ENCODE measurements at places on chromosomes 12 and 14.

DNA sequence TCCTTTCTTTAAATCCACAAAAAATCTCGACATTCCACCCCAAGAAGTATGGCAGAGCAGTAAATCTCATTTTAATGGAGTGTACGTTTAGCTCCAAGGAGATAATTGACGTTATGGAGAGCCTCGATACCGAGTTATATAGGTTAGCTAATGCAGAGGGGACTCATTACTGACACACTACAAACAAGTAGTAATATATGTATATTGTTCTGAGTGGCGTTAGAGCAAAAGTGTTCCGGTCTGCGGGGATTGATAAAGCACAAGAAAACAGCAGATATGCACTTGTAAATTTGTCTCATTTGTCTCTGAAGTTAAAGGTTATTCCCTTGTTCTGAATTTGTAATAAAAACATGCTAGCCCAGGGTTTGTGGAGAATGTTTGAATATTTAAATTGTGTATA, 84.1 kb downstream of the BCL11B start:
- DNase-seq, result no peak

- DNase-seq, result no peak
Observed at GRCh38 chr14:39447175-39447661, 15.0 kb upstream of the FBXO33 start.

DNA sequence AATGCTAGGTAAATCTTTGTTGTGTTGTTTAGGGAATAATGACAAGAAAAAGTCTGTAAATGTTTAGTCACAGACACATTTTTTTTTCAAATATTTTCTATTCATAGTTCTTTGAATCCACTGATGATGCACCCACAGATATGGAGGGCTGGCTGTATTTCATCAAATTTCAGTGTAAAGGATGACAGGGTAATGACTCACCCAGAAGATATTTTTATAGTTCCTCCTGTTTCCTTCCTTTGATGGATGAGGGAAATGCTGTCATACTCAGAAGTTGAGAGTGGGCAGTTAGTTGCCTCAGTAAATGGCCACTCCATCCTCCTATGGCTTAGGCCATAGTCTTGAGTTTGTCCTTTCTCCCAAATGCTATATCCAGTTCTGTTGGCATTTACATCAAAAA, 76.9 kb upstream of the REP15 start:
- peak; percentile 82 for DNase-seq

GRCh38 chr12:102513272-102513671, 32.9 kb upstream of the IGF1 start:
- DNase-seq, result no peak

- no peak for DNase-seq
Observed at GRCh38 chr14:87161502-87161901, 831.5 kb downstream of the GALC start.

DNA sequence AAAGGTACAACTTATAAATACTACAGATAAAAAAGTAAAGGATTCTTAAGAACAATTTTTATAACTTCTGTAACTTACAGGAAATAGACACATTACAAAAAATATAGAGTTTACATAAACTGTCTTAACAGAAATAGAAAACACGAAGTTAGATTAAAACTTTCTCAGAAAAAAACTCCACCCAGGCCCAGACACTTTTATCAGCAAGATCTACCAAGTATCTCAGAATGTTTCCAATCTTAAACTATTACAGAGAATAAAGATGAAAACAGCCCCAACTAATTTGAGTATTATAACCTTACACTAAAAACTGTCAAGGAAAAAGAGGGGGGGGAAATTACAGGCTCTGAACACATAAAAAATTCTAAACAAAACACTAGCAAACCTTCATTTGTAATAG, 8.2 kb downstream of the ZFC3H1 start:
- no peak for DNase-seq

GRCh38 chr14:87018294-87018693, 974.7 kb downstream of the GALC start:
- DNase-seq, result no peak

DNA sequence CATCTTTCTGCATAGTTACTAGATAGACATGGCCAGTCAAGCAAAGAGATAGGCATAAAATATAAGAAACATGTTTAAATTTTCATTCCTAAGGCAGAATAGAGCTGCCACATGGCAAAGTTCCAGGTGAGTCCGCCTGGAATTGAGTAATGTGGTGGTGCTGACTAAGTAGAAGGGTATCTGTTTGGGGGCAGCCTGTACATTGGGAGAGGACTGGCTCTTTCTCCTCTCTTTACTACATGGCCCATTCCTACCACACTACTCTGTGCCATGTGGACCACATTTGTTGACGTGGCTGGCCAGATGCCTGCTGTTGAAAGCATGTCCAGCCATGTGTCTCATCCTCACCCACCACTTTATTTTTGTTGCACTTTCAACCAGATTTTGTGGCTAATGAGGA, 354.0 kb downstream of the ETNK1 start:
- DNase-seq, result no peak

DNA sequence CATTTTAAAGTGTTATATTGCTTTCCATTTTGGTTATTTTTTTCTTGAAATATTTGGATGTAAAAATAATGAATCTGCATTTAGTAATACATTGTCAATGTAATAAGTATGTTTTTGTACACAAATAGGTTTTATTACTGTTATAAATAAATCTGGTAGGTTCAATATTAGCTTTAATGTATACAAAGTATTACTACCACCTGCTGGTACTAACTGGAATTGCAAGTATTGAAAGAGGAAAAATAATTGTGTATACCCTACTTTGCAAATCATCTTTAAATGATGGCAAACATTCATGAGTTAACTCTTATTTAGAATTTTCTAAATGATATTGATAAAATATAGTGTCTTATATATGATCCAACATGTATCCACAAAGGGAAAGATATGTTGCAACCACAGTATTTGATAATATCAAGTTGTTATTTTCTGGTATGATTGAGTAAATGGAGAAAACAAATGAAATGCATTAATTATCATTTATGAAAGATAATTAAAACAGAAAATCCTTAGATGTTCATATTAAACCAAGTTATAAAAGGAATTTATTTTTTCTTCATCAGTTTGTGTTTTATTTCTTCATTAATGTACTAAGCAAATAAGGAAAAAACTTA, 3.2 kb downstream of the OR4K2 start:
- peak; percentile 65 for DNase-seq

DNA sequence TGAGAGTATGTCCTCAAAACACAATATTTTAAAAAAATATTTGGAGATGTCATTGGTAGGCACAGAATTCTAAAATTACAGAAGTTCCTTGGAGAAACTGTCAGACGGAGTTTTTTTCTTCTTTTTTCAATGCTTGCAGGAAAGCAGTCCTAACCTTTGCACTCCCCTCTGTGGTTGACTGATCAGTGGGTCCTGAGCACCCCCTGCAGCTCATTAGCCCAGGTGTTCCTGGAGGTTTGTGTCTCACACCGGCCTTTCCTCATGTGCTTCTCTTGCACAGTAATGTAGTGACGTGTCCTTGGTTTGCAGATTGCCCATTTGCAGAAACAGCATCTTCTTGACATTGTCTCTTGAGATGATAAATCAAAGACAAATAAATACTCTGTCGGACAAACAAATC, 513.0 kb downstream of the TMEM121 start:
- DNase-seq, result no peak

GRCh38 chr14:81141426-81141825, 79.3 kb downstream of the GTF2A1 start:
- DNase-seq, result peak; percentile 43

GRCh38 chr12:121263206-121263935, 33.1 kb downstream of the CAMKK2 start:
- no peak for DNase-seq

DNA sequence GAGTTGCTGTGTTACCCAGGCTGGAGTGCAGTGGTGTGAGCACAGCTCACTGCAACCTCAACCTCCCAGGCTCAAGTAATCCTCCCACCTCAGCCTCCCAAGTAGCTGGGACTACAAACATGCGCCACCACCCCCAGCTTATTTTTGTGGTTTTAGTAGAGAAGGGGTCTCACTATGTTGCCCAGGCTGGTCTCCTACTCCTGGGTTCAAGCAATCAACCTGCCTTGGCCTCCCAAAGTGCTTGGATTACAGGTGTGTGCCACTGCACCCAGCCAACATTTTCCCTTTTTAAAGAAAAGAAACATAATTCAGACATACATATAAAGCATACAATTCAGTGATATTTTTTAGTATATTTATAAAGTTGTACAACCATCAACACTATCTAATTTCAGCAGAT, 44.4 kb downstream of the RESF1 start:
- no peak for DNase-seq

DNA sequence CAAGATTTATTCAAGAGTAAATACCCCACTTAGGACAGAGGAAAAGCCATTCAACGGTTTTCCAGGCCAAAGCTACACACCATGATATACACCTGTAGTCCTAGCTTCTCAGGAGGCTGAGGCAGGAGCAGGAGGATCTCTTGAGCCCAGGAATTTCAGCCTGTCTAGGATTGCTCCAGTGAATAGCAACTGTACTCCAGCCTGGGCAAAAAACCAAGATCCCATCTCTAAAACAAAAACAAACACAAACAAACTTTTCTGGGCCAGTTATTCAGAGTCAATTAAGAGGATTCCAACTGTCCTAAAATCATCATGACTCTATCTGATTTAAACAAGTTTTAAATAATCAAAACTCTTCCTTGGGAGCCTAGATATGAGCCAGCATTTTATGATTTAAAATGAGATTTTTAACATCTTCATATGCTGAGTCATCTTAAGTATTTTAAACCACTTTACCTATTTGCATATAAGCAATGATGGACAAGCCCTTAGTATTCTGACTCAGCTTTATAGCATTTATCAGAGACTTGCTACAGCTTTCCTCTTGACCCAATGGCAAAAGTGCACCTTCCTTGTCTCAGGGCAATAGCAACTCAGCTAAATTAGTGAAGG, 77.1 kb downstream of the KCNMB4 start:
- DNase-seq, result no peak

DNA sequence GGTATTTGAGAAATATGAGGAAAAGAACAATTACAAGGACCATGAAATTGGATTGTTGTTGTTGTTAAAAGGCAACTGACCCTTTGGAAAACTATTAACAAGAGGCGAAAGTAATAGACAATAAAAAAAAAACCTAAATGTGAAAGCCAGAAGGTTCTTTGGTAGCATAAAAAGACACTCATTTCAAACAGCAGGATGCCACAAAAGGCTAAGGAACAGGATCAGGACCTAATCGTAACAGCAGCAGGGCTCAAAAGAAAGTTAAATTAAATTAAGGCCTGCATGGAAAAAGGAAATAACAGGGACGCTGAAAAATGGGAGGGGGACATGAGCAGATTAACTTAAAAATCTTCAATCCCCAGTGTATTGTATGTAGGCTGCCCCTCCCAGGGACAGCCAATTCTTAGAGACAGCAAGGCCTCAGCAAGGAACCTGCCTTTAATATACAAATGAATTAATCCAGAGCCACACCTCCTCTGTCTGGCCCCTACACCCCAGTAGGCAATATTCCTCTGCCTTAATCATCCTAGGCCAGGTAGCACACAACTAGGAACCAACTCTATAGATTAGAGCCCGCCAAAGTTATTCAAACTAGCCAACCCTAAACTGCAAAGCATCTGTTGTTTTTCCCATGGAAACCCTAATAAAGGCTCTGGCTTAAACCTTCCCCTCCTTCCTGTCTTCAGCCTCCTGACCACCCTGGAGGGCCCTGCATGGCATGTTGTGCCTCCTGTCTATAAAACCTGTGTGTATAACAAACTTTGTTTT, 28.4 kb upstream of the AP4S1 start:
- DNase-seq, result no peak

DNA sequence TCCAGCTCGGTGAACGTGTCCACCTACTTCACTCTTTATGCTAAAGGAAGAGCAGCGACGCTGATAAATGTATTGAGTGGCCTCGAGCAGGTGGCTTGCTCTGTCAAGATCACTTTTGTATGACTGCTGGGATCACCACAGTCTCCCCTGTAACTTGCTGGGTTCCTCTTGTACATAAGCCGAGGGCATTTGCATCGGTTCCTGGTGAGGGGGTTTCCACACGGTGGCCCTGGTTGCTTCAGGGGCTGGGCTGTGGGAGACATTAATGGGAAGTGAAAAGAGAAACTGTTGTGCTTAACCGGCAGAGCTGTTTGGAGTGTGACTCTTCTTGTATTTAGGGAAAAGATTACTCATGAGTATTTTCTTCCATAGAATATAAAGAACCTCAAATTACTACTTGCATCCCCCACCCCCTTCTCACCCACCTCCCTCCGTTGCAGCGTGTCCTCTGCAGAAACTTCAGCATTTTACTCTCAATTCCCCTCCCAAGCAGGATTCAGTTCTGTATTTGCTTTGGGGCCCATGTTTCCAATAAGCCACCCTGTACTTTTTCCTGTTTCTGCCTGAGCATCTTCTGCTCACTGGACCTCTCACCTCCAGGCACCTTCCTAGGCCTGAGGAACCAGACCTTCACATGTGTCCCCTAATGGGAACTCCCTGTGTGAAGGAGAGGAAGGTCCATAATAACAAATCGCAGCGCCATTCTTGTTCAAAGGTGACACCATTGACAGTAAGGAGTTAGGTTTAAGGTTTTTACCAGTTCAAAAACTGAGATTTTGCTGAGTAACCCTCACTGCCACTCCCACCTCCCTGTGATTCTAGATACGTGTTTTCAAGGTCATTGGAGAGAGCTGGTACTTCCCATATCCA, 187.0 kb downstream of the ETV6 start:
- DNase-seq, result peak; percentile 96

GRCh38 chr12:111178181-111179081, 190.5 kb downstream of the PHETA1 start:
- no peak for DNase-seq

DNA sequence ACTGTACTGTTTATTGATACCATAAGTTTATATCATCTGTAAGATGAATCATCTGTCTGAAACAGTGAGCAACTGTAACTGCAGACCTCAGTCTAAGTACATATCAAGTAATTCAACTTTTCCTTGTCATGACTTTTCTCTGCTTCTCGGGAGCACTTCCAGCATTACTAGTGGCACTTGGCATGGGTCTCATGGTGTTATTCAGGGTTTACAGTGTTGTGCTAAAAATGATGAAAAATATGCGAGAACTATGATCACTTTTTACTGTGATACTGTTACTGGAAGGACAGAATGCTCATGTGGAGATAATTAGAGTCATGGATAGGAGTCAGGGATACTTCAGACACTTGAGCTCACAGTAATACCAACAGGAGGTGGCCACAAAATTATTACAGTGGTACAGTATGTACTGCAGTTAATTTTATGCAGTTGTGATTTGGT, 8.3 kb downstream of the KTN1 start:
- DNase-seq, result no peak

GRCh38 chr12:122079033-122079531, 526 bp downstream of the MLXIP start:
- no peak for DNase-seq

- DNase-seq, result no peak
Observed at GRCh38 chr14:96368534-96368933, 5.2 kb downstream of the GSKIP start.

- no peak for DNase-seq
Observed at GRCh38 chr12:130981911-130982310, 28.2 kb downstream of the ADGRD1 start.
